ENCODE measurements at places on chromosomes 5 and 9.

- DNase-seq, result no peak
These were observed at the start of gene EGFLAM for GRCh38 chr5:38258319-38259061. TSS of gene EGFLAM (plus strand) at chr5:38258559. CDS start at chr5:38258755, 196 bp downstream.

GRCh38 chr5:167765352-167765751, 526.1 kb upstream of the WWC1 start:
- DNase-seq, result no peak

DNA sequence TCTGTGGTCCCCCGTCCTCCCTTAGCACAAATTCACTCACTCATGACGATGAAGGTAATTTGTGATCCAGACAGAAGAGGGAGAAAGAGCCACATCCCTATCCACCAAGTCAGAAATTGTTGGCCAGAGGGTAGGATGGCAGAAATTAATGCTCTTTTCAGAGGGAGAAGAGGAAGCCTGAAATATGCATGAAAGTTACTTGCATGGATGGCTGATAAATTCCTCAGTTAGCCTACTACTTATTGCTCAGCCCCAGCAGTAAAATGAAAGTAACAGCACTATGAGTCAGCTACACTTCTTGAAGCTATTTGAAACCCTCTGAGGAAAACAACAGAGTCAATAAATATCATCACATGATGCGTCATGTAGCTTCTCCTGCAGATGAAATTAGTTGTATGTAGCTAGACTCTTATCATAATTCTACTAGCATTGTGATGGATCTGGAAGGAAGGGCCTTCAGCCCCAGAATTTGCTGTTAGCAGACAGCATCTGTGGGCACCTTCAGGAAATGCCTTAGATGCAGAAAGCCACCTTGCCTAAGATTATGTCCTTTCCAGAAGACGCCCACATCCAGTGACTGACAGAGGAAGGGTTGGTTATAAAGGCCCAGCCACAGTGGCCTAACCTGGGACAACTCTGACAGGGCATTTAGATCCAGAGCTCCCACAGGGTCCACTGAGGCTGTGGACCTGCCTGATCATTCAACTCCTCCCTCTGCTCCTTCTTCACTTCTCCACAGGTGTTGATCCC, 81.2 kb upstream of the CCDC112 start:
- no peak for DNase-seq

DNA sequence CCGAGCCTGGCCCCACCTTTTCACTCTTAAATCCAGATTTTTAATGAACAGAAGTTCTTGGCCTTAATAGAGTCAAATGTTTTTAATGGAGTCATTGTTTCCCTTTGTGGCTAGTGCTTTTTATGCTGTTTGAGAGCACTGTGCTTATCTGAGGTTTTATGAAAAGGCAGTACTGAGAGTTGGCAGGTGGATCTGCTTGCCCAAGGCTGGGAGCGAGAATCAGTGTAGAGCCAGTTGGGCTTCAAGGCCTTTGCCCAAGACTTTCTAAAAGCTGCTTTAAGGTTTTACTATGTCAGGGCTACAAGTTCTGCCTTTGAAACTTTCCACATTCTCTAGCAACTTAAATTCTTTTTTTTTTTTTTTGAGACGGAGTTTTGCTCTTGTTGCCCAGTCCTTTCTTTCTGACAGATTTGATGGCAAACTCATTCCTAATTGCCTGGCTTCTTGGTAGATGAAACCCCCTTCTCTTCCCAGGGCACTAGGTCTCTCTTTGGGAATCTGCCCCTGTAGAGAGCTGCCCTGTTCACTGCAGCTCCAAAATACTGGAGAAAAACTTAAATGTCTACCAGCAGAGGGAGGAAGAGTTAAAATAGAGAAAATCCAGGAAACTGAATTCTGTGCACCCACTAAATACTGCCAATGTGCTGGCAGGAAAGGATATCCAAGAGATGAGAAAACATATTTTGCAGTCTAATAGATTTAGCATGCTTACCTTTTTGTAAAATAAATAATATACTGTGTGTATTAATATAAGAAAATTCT, 36.9 kb upstream of the CDK20 start:
- DNase-seq, result no peak

DNA sequence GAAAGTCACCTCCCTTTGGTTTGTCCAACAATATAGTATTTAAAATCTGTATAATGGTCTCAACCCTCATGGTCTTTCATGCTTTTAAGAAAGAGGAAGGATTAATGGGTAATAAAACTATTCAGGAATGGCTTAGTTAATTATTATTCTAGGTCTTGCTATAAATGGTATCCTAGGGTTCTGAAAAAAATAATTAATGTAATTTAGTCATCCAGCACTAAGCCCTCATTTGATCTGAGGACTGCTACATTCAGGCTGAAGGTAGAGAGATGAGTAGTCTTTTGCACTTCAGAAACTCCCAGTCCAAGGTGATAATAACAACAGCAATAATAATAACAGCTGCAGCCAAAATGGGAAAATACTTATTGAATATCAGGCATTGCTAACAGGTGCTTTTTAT, 2.6 kb downstream of the ANKRD55 start:
- DNase-seq, result no peak

All from stimulated activated naive CD4-positive, alpha-beta T cell (primary cell).